ENCODE measurements at places on chromosomes 2 and 18.

- DNase-seq: no peak
Measured at GRCh38 chr2:217048730-217049129, 188.9 kb upstream of the TNP1 start.

GRCh38 chr2:149021271-149021719 lies 17.2 kb upstream of the LYPD6B start:
- no peak for DNase-seq

DNA sequence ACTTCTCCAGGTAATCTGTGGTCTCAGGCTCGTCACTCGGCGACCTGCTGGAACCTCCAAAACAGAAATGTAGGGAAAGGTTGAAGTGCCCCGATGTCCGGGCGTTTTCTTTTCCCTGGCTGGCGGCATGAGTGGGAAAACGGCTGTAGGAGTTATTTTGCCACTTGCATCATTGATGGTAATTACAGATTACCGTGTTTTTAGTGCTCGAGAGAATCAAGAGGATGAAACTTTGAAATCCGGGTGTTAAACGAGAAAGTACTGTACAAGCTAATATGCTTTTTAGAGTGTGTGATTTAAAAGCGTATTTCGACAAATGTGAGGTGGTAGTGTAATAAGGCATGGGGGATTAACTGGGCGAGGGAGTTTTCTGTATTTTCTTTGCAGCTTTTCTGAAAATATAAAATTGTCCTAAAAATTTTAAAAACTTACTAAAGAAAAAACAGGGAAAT lies 819 bp downstream of the GRHL1 start:
- DNase-seq: no peak

DNA sequence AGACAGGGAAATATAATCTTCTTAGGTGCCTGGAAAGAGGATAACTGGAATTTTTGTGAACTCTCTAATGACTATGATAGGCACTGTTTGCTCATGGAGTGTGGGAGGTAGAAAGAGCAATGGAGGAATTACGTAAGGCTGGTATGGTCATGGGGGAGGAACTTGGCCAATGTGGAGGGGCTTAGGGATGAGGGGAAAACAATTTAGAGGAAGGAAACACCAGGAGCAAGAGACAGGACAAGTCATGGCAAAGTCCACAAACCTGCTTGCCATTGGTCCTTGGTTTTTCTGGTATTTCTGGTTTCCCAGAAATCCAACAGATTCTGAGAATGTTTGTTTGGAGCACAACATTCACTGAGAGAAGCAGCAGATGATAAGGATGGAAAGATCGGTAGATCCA lies 274.2 kb downstream of the DYSF start:
- DNase-seq: peak; percentile 48

DNA sequence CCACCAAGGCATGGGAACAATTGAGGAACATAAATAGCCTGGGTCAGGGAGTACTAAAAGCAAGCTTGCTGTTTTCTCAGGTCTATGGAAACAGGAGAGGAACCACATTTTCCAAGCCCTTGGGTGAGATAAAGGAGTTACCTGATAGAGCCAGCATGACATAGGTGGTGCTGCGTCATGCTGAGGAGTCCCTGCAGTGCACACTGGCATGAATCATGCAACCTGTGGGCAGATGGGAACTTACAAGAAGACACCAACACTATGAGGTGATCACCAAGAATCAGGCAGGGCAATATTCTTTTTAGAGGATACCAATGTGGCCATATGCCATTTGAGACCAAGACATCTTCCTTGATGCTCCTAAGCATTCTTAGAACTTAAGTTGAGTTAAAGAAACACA lies 531.8 kb downstream of the ZEB2 start:
- DNase-seq: no peak

DNA sequence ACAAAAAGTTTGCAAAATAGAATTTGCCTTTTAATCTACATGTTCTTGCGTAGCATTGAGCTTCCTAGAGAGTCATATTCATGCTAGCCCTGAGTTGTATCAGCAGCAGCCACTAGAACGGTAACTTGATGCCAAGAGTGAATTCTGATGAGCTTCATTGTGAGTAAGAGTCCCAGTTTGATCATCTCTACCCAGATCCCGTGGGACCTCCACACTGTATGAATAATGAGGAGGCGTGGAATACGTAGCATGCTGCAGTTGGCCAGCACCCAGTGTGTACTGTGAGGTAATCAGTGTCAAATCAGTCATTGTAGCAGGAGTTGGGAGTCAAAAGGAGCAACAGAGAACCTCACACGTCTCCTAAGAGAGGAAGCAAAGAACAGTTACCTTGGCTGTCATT lies 197.9 kb downstream of the NEDD4L start:
- no peak for DNase-seq

- no peak for DNase-seq
Measured at GRCh38 chr18:62258093-62258492, 67.0 kb upstream of the TNFRSF11A start.

DNA sequence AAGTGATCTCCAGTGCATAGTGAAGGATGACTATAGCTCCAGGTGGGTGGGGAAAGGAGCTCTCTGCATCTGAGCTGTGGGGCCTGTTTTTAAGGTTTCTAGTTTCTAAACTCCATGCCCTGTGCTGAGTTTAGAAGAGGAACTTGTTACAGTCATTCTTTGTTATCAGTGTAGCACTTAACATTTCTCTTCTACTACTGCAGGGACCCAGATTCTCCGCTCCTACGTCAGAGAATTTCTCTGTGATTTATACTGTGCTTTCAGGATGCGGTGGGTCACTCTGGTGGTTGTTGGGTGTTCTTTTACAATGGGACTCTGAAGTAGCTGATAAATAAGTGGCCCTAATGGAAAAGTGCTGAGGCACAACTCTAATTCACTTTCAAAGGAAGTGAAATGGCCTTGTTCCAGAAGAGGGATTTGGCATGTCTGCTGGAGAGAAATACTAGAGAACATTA lies 122.0 kb downstream of the WDSUB1 start:
- no peak for DNase-seq
